ENCODE measurements at places on chromosomes 12 and 14.
A peak's percentile ranks its signal among the peaks of the same experiment; 100 is the strongest.

- no peaks in the 10 kb centered on the region for H3K36me3 ChIP-seq
- H3K27me3 ChIP-seq, result no peaks in the 10 kb centered on the region
- H3K4me1 ChIP-seq, result no peaks in the 10 kb centered on the region
Measured at GRCh38 chr14:72663076-72663487, 230.8 kb downstream of the DPF3 start.

GRCh38 chr12:50246873-50247612 lies 36.3 kb downstream of the LIMA1 start:
- H3K27ac ChIP-seq, result peak overlapping the region; percentile 8
- H3K27me3 ChIP-seq, result no peaks in the 10 kb centered on the region
- H3K36me3 ChIP-seq, result no peaks in the 10 kb centered on the region
- no peak overlapping the region for H3K4me3 ChIP-seq
- peak; percentile 81 for DNase-seq

GRCh38 chr14:95507174-95507573 lies 9.3 kb downstream of the SYNE3 start:
- peak; percentile 64 for DNase-seq
- H3K4me1 ChIP-seq, result no peaks in the 10 kb centered on the region
- no peak overlapping the region for H3K4me3 ChIP-seq
- peak overlapping the region; percentile 24 for H3K27ac ChIP-seq

DNA sequence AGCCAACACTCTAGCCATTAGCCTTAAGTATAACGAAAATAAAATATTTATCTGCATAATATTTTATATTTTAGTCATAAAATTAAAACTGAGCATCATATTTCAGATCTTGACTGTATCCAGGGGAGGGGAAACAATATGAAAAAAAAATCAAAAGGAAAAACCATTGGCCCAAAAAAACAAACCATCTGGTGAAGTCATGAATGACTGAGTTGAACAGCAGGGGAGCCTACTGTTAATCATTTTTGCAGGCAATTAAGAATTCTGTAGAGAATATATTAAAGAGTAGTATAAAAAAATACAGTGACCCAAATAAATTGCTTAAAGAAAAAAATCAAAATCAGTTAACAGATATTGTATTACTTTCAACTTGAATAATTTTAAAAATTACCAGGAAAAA lies 224.8 kb downstream of the C12orf50 start:
- DNase-seq, result no peak
- no peaks in the 10 kb centered on the region for H3K36me3 ChIP-seq
- H3K27me3 ChIP-seq, result no peaks in the 10 kb centered on the region
- no peak overlapping the region for H3K4me3 ChIP-seq

GRCh38 chr14:95155045-95155444 lies 2.3 kb downstream of the DICER1 start:
- no peak for DNase-seq
- no peak overlapping the region for H3K27ac ChIP-seq
- no peaks in the 10 kb centered on the region for H3K36me3 ChIP-seq
- H3K4me1 ChIP-seq, result peaks cover 46% of the 10 kb centered on the region

- no peak overlapping the region for H3K27ac ChIP-seq
- no peak for DNase-seq
- H3K36me3 ChIP-seq, result no peaks in the 10 kb centered on the region
- peaks cover 22% of the 10 kb centered on the region for H3K4me1 ChIP-seq
- H3K27me3 ChIP-seq, result no peaks in the 10 kb centered on the region
Measured at GRCh38 chr12:85825746-85826145, 10.5 kb downstream of the RASSF9 start.

DNA sequence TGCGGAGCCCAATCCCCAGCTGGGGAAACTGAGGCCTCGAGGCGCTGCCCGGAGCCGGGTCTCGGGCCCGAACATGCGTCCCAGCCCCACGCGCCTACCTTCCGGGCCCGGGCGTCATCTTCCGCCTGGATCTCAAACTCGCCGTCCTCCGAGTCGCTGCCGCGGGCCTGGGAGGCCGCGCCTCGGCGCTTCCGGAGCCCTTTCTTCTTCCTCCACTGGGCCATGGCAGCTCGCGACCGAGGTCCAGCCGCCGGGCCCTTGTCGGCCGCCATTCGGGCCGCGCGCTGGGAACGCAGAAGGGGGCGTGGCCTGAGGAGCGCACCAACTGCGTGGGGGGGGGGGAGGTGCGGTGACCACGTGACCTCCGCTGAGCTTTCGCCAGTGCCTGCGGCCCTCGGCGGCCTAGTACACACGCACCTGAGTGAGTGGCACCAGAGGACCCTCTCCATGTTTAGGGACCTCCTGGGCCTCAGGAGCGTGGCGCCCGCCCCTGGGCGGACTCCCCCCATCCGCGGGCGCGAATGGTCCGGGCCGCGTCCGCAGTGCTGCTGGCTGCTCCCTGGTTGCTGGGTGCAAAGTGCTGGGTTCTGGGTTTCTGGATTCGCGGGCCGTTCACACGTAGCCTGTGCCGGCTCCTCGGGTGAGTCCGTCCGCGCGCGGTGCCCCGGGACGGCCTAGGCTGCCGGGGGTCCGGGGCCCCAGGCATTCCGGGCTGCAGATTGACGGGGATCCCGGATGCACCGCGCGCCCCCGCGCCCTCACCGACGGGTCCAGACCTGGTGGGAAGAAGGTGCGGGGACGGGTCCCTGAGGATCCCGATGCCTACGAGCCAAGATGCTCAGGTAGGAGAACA lies at the start of the genes DDX54 and RITA1:
TSS of gene DDX54 (minus strand) at position 299 of the 853 bp plus-strand sequence. CDS start at position 272, 27 bp downstream.
TSS of gene RITA1 (plus strand) at position 542 of the 853 bp plus-strand sequence. CDS start 1,026 bp downstream, outside the sequence.
- peak within 1 kb of the TSS; percentile 87 for H3K27ac ChIP-seq
- H3K4me3 ChIP-seq, result peak within 1 kb of the TSS; percentile 87
- DNase-seq, result peak; percentile 82
- no peaks in the 10 kb centered on the region for H3K36me3 ChIP-seq
- no peaks in the 10 kb centered on the region for H3K27me3 ChIP-seq

DNA sequence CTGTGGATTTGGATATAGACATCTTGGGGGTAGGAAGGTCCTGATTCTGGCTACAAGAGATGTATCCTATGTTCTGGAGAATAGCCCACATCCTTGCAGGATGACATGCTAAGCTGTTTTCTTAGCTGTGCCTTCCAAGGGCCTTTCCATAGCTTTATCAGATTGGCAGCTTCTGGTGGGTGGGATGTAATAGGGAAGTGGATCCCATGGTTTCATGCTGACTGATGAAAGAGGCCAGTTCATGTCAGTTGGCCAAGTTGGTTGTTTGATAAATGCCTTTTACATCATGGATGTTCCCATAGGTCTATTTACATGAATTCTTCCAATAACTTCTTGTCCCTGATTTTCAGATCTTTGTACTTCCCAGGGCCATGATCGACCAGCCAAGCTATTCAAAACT lies 169.1 kb upstream of the RMST start:
- no peaks in the 10 kb centered on the region for H3K36me3 ChIP-seq
- H3K27ac ChIP-seq, result no peak overlapping the region
- DNase-seq, result no peak
- no peaks in the 10 kb centered on the region for H3K4me1 ChIP-seq
- H3K4me3 ChIP-seq, result no peak overlapping the region
- H3K27me3 ChIP-seq, result no peaks in the 10 kb centered on the region

- no peaks in the 10 kb centered on the region for H3K4me1 ChIP-seq
- H3K27me3 ChIP-seq, result no peaks in the 10 kb centered on the region
- peak; percentile 74 for DNase-seq
- no peak overlapping the region for H3K27ac ChIP-seq
Measured at GRCh38 chr14:67420102-67420739, 8.3 kb upstream of the PLEK2 start.

DNA sequence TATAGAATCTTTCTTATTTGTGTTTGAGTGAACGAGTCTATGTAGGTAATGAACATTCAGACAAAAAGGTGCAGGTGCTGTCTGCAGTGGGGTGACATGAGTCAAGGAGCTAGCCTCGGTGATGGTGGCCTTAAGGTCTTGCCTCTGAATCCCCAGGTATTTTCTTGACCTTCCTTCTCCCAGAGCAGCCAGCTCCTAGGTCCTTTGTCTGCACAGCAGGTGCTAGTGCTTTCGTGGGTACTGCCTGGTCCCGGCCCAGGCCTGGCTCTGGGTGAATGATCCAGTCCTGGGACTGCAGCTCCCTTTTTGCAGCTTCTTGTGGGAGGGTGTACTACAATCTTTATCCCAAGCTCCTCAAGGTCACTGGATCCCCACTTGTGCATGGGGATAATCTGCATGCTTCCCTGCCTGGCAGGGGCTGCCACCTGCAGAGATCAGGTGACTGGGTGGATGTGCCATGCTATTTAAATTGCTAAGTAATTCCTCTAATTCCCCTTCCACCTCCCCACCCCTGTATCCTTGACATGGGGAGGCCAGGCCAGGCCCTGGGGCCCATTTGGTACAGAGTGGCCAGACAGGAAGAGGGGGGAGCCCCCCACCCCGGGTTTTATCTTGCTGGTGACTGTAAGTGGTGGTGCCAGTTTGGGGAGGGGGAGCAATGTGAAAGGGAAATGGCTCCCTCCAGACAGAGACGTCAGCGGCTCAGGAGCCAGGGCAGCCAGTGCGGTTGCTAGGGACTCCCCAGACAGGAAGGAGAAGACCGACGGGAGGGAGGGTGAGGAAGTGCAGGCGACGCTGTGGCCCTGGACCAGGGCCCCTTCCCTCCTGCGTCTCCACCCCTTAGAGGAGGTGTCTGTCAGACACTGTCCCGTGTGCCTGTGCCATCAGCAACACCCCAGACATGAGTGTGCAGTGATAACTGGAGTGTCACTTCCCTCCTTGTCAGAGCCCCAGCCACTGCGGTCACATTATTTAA lies 6.7 kb downstream of the VASH1 start:
- no peaks in the 10 kb centered on the region for H3K27me3 ChIP-seq
- no peaks in the 10 kb centered on the region for H3K36me3 ChIP-seq
- peak; percentile 60 for DNase-seq
- H3K4me3 ChIP-seq, result no peak overlapping the region
- peaks cover 2% of the 10 kb centered on the region for H3K4me1 ChIP-seq
- no peak overlapping the region for H3K27ac ChIP-seq

DNA sequence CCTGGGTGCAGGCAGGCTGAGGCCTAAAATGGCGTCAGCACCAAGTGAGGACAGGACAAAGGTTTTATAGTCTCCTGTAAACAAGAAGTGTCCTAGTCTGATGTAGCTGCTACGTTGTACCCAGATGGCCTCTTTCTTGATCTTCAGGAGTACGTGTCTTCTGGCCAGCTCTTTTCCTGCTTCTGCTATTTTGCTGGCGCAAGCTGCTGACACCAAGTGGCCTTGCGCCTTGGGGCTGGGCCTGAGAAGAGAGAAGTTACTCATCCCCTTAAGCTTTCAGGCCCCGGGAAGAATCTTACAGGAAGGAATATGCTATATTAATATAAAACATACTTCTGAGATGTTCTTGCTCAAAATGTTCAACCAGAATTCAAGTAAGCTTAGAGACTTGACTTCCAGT lies 605.2 kb downstream of the GALC start:
- no peak overlapping the region for H3K27ac ChIP-seq
- no peaks in the 10 kb centered on the region for H3K27me3 ChIP-seq
- DNase-seq, result no peak
- no peaks in the 10 kb centered on the region for H3K36me3 ChIP-seq
- no peaks in the 10 kb centered on the region for H3K4me1 ChIP-seq

- no peak overlapping the region for H3K4me3 ChIP-seq
- no peaks in the 10 kb centered on the region for H3K4me1 ChIP-seq
- DNase-seq, result no peak
- no peak overlapping the region for H3K27ac ChIP-seq
Measured at GRCh38 chr12:41621291-41621690, 433.2 kb downstream of the PDZRN4 start.

- peak overlapping the region; percentile 55 for H3K4me3 ChIP-seq
- no peaks in the 10 kb centered on the region for H3K36me3 ChIP-seq
- H3K27ac ChIP-seq, result peak overlapping the region; percentile 28
Measured at GRCh38 chr12:53750812-53751335, 905 bp downstream of the CISTR start.

GRCh38 chr12:60255044-60255443 lies 659.2 kb downstream of the SLC16A7 start:
- H3K4me3 ChIP-seq, result no peak overlapping the region
- no peak for DNase-seq
- no peaks in the 10 kb centered on the region for H3K36me3 ChIP-seq
- no peaks in the 10 kb centered on the region for H3K4me1 ChIP-seq
- H3K27ac ChIP-seq, result no peak overlapping the region
- no peaks in the 10 kb centered on the region for H3K27me3 ChIP-seq

DNA sequence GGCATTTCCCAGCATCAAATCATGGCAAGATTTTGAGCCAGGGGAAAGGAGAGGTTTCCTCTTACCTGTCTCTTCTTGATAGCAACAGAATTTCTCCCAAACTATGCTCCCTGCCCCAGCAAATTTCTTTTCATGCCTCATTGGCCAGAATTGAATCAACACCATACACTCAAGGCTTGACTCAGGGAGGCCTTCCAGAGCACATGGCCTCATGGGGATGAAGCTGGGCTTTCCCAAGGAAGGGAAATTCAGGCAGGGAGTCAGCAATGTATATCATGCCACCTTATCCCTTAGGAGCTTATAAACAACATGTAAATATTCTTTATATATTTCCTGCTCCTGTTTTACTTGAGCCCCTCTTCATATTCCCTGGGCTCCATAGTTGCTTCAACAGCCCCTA lies 62.1 kb downstream of the ARF6 start:
- H3K27ac ChIP-seq, result no peak overlapping the region
- no peaks in the 10 kb centered on the region for H3K4me1 ChIP-seq
- H3K4me3 ChIP-seq, result no peak overlapping the region
- DNase-seq, result no peak

GRCh38 chr12:132827763-132828703 lies 636 bp downstream of the GOLGA3 start:
- peaks cover 16% of the 10 kb centered on the region for H3K4me1 ChIP-seq
- H3K4me3 ChIP-seq, result peak overlapping the region; percentile 92
- no peaks in the 10 kb centered on the region for H3K36me3 ChIP-seq
- peak; percentile 51 for DNase-seq
- H3K27me3 ChIP-seq, result no peaks in the 10 kb centered on the region
- peak overlapping the region; percentile 99 for H3K27ac ChIP-seq

GRCh38 chr12:80382254-80382653 lies 61.8 kb upstream of the PTPRQ start:
- no peak for DNase-seq
- H3K4me1 ChIP-seq, result no peaks in the 10 kb centered on the region
- H3K4me3 ChIP-seq, result no peak overlapping the region
- H3K36me3 ChIP-seq, result no peaks in the 10 kb centered on the region

Measured in pancreas (tissue), 10 donors.